ENCODE measurements at places on chromosomes 4 and X.

DNA sequence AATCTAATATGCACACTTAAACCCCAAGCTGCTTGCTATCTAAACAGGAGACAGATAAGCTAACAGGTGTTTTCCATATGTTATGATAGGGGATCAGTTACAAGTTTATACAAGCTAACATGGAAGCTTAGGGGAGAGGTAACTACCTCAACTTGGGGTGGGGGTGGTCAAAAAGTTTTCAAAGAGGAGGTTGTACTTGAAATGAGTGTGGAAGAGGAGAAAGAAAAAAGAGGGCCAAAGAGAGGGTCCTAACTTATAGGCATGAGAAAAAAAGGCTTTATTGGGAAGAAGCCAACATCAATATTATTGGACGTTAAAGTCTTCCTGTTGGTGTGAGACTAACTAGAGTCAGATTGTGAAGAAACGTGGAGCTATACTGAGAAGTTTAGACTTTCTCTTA is 205.9 kb downstream of the NDST4 start:
- no peak for DNase-seq

DNA sequence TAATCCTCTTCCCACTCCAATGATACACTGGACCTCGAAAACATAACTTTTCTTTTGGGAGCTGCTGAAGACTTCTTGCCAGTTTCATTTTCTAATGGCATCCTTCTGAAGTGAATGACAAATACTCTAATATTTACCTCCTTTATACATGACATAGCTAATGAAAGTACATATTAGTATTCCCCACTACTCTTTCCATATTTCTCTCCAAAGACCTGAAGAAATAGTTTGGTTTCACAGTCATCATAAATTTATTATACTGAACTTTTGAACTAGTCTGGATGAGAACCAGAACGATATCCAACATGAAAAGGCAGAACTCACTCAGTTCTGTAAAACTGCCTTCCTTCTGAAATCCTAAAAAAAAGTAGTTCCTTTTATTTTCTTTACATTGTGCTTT is 139.1 kb downstream of the GPC3 start:
- DNase-seq, result no peak

DNA sequence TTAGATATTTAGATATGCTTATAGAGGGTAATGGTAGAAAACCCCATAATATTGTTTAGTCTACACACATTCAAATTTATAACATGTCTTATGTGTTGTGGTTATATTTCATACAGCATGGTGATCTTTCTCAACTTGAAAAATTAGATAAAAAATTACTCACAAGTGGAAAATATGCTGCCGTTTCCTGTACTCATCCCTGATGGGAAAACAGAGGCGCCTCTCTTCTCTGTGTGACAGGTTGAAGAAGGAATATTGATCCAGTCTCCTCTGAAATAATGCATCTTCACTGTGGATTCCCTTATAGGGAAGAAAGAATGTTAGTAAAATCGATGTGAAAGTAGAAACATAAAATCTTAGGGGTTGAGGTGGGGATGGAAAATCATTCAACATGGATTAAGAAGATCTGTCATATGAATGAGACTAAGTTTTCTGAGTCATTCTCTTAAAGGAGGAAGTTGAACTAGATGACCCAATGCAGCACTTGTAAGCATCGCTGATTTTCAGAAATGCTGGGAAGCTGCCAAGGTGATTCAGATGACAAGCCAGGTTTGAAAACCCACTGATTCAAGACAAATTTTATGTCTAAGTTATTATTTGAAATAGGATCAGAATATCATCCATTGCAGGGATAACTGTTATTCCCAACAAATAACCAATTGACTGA is 70.7 kb downstream of the ANKRD50 start:
- no peak for DNase-seq

DNA sequence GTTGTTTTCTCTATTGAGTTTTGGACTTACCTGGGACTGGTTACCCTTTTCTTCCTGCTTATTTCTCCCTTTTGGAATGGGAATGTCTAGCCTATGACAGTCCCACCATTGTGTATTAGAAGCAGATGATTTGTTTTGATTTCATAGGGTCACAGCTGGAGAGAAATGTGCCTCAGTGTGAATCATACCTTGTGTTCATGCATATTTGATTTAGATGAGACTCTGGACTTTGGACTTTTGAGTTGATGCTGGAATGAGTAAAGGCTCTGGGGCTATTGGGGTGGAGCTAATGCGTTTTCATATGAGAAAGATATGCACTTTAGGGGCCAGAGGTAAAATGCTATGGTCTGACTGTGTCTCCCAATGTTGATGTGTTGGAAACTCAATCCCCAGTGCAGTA is 30.5 kb upstream of the TEX13C start:
- DNase-seq, result no peak

DNA sequence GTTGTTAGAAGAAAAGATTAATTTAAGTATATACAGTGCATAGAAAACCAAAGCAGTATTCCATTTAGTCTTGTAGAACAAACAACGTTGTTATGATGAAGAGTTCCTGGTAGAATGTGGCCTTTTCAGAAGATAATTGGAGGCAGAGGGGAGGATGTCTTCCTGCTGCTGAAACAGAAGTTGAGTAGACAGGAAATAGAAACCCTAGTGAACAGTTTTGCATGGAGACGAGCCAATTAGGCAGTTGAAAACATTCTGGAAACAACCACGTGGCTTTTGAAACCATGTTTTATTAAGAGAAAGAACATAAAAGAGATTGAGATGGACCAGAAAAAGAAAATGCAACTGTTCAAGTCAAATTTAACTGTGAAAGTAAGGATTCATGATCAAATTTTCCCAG is 325.2 kb downstream of the CAMK2D start:
- no peak for DNase-seq

- DNase-seq, result no peak
Measured at GRCh38 chrX:5870238-5870637, 358.4 kb downstream of the NLGN4X start.

- DNase-seq, result no peak
Measured at GRCh38 chr4:184895012-184895695, 69.4 kb upstream of the ACSL1 start.

GRCh38 chr4:127997534-127998388 is 32.6 kb downstream of the ABHD18 start:
- peak; percentile 26 for DNase-seq

DNA sequence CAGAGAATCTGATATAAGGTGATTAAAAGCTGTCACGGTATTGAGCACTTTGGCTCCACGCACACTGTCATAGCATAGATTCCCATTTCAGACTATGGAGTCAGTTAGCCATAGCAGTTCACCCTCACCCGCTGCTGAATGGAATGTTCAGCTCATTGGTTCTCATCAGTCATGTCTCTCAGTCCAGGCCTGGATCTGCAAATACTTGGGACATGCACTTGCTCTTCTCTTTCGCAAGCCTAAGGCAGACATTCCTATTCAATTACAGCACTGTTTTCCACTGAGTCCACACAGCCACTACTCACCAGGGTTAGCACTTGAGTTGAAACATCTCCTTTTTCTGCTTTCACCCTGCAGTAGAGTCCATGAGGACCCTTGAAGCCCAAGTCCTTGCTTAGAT is 30.6 kb upstream of the SCML1 start:
- DNase-seq, result no peak

- DNase-seq, result no peak
Measured at GRCh38 chr4:24889991-24890390, 22.9 kb downstream of the CCDC149 start.

DNA sequence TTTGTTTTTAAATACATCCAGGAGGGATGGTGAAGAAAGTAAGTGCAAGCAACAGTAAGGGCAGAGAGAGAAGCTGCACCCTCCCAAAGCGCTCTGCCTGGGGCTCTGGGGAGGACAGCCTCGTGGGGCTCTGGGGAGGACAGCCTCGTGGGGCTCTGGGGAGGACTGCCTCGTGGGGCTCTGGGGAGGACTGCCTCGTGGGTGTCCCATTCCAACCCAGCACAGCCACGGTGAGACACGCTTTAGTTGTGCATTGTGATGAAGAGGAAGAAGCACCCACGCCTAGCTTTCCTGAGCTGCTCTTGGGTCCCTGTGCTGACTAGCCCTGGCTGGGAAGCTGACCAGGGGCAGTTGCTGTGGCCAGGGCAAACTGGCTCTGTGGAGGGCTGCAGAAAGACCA is 43.1 kb upstream of the SLC25A4 start:
- no peak for DNase-seq

GRCh38 chrX:132853040-132853439 is 105.4 kb downstream of the HS6ST2 start:
- no peak for DNase-seq

- no peak for DNase-seq
Measured at GRCh38 chr4:85867271-85867670, 392.3 kb downstream of the ARHGAP24 start.

GRCh38 chr4:123017078-123017477 is 94.7 kb upstream of the NUDT6 start:
- no peak for DNase-seq

DNA sequence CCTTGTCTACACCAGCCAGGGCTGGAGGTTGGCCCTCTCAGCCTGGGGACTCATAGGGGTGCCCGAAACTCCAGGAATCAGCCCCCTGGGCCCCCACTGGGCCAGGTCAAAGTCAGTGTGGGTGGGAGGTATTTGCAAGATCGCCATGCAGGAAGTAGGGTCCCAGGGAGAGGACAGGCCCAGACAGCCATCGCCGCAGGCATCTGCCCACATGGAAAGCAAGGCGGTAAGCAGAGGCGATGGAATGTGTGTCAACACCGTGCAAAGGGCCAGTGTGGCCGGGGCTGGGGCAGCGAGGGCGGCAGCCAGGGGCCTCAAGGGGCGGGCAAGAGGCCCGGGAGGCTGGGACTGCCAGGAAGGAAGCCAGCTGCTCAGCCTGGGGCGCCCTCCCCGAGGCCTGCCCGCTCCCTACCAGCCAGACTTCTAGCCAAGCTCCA is 19.3 kb upstream of the DUSP9 start:
- no peak for DNase-seq

DNA sequence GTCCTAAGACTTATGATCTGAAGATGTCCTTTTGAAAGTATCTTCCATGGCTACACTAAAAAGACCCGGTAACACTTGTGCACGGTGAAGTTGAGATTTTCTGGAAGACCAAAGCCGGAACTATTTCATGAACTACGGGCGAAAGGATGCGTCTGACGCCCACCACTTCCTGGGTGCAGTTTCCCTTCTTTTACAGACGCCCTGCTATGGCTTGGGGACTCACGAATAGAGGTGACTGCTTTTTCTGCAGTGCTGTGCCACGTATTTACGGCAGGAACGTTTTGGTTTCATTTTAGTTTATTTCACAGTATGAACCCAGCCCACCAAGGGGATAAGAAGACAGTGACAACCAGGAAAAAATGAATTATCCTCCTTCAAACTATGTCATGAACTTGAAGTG is 180.4 kb downstream of the AFAP1 start:
- peak; percentile 74 for DNase-seq

DNA sequence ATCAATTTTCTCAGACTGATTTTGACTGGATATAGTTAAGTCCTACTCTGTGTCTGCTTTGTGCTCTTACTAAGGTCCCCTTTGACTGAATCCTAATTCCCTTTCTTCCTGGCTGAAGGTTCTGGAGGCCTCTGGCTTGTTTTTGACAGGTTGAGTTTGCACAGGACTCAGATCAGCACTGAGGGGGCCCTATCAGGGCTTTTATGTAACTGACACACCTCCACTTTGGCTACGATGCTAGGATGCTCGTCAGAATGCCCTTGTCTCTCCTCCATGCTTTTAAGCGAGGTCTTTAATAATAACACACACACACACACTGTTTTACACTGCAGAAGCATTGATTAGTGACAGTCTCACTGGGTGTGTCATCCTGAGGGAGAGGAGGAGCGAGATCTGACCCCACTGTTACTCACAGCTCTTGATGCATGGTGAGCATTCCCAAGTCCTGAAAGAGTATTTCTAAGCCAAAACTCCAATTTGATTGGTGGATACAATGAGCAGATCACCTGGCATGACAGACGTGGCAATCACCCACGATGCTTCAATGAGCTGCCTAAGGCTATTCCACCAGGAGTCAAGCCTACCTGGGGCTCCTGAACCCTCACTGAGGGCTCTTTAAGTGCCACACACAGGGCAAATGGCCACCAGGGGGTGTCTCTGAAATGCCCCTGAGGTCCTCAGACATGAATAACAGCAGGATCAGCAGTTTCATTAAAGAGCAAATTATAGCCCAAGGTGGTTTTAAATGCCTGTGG is 130.4 kb upstream of the CPEB2 start:
- peak; percentile 38 for DNase-seq

DNA sequence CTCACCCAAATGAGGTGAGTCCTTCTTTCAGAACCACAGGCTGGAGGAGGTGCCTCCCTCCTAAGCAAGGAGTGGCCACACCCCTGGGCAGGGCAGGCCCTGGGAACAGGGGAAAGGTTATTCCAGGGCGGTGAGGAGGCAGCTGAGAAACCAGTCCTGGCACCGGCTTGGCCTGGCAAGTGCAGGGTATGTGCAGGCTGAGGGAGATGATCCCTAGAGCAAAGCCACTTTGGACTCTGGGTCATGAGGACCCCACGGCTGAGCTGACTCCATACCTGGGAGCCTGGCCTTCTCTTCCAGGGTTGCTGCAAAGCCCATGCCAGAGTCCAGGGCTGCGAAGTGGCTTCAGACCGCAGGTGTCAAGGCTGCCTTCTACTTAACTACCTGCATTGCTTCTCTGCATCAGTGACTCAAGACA is 49.5 kb upstream of the HELT start:
- DNase-seq, result no peak

DNA sequence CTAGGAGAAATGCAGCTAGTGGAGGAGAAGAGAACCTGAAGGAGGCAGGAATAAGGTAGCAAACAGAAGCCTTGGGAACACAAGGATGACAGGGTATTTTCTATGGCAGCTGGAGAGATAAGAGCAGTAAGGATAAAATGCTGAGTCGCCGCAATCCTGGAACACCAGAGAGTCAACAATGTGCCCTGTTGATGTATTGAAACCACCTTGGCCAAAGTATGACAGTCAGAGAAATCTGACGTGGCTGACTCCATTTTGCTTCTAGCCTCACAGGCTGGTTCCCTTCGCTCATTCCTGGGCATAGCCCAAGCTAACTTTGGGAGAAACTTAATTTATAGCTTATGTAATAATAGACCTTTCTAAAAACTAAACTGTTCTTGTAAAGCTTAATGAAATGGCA is 56.6 kb upstream of the C4orf54 start:
- DNase-seq, result no peak

GRCh38 chr4:33381816-33382215 is 2661.6 kb downstream of the PCDH7 start:
- no peak for DNase-seq

Data from activated T-cell treated with anti-CD3 and anti-CD28 coated beads, Interleukin-2, amount 50 U/mL, for 48 hours (primary cell).